ENCODE measurements at places on chromosomes 13 and 19.

- DNase-seq = no peak
These were observed 37.6 kb upstream of the C1QTNF9 start for GRCh38 chr13:24271601-24272451.

GRCh38 chr19:738509-739128 is 12.3 kb upstream of the MISP start:
- DNase-seq = no peak

- no peak for DNase-seq
These were observed 5.2 kb downstream of the LHFPL6 start for GRCh38 chr13:39597838-39598237.

DNA sequence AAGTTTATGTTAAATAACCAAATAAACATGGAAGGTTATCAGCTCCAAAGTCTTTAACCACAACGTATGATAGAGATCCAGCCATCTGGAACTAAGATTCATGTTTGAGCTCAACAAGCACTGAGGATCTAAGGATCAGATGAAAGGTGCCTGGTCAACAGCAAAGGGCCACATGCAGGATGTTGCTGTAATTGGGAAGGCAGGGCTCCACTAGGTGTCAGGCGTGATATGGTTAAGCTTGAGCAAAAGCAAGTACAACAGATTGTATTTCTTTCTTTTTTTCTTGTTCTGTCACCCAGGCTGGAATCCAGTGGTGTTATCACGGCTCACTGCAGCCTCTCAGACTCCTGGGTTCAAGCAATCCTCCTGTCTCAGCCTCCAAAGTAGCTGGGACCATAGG is 12.0 kb downstream of the EBPL start:
- no peak for DNase-seq

GRCh38 chr13:109665781-109666249 is 120.6 kb downstream of the IRS2 start:
- no peak for DNase-seq

DNA sequence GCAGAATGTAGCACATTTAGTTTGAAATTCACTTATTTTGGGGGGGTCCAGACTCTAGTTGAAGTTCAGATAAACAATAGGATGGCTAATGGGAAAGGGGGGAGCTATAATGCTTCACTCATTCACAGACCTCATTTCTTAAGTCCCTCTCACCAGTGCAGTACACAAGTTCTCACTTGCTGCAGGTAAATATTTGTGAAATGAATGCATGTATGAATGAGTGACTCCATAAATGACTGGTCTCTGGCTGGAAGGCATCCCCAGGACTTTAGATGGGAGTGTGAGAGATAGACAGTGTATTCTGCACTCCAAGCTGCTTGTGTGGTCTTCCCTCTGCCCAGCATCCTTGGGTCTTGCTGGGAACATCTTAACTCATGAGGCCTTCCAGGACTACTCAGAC is 169.2 kb downstream of the ZIC5 start:
- DNase-seq = no peak

DNA sequence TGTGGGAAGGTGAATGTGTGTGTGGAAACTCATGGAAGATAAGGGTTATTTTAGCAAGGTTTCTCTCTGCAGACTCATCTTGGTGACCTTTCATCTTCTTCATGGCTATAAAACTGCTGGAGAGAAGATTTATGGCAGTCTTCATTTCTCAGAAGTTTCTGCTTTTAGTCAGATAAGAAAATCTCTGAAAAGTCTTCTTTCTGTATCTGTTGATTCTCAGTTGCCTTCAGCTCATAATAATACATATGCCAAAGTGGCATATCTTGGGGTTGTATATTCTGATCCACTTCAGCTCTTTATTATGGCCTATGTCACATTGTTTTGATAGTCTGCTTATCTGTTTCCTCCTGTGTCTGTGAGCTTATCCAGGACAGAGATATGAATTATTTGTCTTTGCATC is 143.3 kb upstream of the TMTC4 start:
- no peak for DNase-seq

DNA sequence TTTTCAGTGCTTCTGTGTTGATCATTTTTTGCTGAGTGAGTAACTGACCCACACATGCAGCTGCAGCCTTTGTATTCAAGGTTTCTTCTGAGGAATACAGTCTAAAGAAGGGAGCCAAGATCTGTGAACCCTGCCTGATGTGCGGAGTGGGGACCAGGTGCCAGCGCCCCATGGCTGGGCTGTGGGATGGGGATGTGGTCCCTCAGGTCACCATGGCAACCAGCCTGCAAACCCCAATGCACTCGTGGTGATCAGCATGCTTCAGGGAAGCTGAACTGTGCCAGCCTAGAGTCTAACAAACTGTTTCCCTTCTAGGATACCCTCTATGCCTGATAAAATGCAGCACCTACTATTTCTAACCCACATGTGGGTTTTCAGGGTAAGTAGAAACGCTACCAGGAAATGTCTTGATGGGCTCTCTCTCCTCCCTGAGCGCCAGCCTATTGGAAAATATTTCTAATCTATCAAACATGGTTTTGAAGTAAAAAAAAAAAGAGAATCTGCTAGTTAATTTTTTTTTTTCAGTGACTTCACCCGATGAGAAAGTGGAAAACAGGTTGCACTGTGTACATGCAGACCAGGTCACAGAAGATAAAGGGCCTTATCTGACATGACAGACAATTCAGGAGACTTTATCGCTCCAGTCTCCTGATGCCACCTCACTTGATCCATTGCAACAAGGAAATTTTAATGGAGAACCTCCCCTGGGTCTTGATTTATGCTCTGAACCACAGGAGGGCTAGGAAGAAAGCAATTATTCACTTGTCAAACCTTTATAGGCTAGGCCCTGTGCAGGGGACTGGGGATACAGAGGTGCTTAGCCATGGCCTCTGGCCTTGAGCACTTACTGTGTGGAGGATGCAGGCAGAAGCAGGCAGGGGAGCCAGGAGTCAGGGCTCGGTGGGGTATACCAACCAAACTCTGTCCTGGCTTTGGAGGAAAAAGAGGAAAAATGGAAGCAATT is 51.1 kb downstream of the RASL11A start:
- DNase-seq = no peak

- no peak for DNase-seq
These were observed 406.3 kb downstream of the DCT start for GRCh38 chr13:94073007-94073744.

DNA sequence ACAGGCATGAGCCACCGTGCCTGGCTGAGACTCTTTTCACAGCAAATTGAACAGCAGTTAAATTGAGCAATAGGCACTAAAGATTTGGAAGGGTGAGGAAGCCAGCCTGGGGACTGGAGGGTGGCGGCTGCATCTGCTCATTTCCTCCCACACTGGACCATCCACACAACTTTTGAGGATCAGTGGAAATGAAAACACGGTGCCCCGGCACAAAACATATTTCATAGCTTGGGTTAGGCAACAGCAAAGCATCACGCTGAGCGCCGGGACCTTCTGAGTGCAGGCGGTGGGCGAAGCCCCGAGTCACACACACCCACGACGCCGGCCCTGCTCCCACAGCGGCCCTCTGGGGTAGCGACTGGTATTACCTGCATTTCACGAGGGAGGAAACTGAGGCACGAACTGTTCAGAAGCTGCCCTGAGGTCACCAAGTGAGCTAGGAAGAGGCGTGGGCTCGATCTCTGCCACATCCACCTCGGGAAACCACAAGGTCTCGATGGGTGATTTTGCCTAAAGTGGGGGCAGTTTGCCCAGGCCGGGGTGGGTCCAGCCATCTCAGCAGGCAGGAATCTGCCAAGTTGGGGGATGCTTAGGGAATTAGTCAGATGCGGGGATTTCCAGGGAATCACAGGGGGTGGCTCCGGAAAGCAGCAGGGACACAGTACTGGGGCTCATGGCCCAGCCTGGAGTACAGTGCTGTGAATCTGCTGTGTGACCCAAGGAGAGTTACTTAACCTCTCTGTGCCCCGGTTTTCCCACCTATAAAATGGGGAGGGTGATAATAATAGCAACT is 3.5 kb upstream of the SBNO2 start:
- DNase-seq = no peak

DNA sequence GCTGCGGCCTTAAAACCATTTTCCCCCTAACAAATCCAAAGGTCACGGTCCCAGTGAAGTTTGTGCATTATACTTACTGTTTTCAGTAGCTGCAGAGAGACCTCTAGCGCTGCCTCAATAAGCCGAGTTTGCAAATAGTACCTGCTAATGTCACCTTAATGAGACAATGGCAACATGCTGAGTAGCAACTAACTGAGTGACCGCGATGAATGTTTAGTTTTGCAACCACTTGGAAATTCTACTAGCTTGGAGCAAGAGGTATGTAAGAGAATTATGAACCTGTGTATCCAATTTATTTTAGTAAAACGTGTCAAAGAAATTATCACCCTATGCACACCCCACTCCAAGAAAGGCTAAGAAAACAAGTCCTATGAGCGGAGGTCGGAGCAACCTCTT is 1.2 kb downstream of the KPNA3 start:
- no peak for DNase-seq

GRCh38 chr19:17136021-17136420 is 60.4 kb downstream of the MYO9B start:
- DNase-seq = no peak

GRCh38 chr19:47081095-47081494 is 32.5 kb downstream of the ZC3H4 start:
- DNase-seq = no peak

DNA sequence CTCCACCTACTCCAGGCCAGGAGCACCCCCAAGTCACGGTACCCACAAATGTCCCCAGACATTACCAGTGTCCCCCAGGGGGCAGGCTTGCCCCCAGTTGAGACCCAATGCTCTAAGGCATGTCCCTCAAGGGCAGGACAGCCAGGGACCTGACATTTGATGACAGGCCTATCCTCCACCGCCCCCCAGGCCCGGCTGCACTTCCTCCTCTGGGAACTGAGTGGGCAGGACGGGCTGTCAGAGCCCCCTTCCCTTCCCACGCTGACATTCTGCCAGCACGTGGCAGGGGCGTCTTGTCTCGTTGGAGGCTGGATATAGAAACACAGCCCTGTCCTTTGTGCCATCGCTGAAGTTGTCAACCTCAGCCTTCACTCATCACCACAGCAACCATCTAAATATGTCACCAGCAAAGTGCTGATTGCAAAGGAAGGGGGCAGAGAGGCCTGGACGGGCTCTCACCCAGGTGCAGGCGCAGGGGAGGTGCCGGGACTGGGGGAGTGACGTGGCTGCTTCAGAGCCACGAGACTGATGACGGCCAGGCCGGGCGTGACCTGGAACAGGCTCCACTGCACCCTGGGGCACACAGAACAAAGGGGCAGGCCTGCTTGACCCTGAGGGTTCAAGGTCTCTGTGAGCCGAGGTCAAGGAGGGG is 38.4 kb downstream of the GNG7 start:
- no peak for DNase-seq

GRCh38 chr13:73390100-73390499 is 331.3 kb downstream of the KLF5 start:
- no peak for DNase-seq

DNA sequence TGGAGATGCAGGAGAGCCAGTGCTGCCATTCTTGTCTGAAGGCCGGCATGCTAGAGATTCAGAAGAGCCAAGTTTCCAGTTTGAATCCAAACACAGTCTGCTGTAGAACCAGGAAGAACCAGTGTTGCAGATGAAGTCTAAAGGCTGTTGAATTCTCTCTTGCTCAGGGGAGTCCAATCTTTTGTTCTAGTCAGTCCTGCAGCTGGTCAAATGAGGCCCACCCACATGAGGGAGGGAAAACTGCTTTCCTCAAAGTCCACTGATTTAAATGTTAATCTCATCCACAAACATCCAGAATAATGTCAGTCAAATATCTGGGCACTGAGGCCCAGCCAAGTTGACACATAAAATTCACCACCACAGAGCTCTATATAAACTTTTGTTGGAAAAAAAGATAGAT is 136.6 kb downstream of the FRY start:
- no peak for DNase-seq

DNA sequence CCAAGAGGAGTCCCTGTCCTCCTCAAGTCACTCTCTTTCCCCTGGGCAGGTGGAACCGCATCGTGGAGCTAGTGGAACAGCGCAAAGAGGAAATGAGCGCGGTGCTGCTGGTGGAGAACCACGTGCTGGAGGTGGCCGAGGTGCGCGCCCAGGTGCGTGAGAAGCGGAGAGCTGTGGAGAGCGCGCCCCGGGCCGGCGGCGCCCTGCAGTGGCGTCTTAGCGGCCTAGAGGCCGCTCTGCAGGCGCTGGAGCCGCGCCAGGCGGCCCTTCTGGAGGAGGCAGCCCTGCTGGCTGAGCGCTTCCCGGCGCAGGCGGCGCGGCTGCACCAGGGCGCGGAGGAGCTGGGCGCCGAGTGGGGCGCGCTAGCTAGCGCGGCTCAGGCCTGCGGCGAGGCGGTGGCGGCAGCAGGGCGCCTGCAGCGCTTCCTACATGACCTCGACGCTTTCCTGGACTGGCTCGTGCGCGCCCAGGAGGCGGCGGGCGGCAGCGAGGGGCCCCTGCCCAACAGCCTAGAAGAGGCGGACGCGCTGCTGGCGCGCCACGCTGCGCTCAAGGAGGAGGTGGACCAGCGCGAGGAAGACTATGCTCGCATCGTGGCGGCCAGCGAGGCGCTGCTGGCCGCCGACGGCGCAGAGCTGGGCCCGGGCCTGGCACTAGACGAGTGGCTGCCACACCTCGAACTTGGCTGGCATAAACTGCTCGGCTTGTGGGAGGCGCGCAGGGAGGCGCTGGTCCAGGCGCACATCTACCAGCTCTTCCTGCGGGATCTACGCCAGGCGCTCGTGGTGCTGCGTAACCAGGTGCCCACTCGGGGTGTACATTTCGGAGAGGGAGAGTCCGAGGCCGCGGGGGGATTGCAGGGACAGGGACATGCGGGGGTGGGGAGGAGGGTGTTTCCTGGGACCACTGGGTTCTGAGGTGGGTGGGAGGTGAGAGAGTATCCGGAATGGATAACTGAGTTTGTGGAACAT is 52.8 kb downstream of the SPTBN4 start:
- DNase-seq = no peak

DNA sequence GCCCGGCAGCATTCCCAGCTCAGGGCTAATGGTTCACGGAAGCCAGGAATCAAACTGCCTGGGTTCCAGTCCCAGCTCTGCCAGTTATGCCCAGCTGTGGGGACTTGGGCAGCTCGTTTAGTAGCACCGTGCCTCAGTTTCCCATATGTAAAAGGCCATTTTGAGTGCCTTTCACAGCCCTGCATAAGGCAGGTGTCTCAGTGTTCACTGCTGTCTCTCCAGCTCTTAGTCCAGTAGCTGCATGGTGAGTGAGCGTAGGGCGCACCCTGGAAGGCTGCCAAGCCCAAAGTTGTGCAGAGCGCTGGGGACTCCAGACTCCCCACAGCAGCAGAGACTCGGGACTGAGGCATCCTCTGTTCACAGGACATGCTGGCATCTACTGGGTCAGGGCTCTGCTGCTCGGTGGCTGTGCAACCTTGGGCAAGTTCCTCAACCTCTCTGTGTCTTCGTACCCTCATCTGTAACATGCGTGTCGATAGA is 5.5 kb downstream of the RPL28 start:
- DNase-seq = no peak
